ENCODE measurements at places on chromosomes 5 and 9.

GRCh38 chr5:178081571-178082243, 31.6 kb upstream of the N4BP3 start:
- no peak for DNase-seq

DNA sequence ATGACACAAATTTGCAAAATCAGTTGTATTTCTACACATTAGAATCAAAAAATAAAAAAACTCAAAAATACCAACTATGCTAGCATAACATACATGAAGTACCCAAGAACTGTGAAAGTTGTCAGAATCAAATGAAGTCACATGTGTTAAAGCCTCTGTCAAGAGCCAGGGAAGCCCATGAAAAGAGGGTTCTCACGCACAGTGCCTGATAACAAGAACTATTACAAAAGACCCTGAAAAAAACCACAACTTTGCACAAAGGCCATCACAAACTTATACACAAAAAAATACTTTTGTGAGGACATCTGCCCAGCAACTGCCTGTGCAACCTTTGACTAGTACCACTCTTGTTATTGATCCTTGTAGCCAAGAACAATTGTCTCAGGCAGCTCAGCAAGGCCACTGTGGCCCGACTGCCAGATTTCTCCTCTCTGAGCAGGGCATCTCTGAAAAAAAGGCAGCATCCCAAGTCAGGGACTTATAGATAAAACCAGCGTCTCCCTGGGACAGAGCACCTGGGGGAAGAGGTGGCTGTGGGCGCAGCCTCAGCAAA, 28.9 kb upstream of the HNRNPA0 start:
- no peak for DNase-seq

GRCh38 chr5:102713682-102714231, 41.3 kb upstream of the PAM start:
- DNase-seq = no peak

DNA sequence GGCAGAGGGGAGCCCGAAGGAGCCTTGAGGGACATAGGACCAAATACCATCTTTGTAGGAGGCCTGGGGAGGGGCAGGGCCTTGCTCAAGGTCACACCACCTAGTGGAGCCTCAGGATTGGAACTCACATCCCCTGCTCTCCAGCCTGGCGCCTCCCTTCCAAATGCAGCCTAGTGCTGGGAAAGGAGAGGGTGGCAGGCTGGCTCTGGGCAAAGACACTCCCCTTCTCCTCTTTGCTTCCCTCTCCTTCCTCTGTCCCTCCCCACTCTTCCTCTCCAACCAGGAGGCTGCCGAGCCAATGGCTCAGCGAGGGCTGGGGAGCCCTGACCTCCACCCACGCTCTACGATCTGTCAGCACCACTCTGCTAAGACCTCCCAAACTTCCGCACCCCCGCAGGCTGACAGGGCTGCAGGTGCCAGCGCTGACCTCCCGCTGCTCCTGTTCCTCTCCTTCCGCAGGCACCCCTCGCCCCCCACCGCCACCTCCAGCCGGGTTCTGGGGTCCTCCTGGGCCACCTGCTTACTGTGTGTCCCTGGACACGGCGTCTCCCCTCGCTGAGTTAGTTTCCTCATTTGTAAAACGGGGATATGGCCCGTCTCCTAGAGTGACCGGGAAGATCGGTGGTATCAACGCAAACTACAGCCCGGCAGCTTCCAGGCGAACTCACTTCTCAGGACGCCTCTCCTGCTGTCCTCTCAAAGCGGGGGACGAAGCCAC, 52.9 kb downstream of the C9orf50 start:
- DNase-seq = peak; percentile 65

DNA sequence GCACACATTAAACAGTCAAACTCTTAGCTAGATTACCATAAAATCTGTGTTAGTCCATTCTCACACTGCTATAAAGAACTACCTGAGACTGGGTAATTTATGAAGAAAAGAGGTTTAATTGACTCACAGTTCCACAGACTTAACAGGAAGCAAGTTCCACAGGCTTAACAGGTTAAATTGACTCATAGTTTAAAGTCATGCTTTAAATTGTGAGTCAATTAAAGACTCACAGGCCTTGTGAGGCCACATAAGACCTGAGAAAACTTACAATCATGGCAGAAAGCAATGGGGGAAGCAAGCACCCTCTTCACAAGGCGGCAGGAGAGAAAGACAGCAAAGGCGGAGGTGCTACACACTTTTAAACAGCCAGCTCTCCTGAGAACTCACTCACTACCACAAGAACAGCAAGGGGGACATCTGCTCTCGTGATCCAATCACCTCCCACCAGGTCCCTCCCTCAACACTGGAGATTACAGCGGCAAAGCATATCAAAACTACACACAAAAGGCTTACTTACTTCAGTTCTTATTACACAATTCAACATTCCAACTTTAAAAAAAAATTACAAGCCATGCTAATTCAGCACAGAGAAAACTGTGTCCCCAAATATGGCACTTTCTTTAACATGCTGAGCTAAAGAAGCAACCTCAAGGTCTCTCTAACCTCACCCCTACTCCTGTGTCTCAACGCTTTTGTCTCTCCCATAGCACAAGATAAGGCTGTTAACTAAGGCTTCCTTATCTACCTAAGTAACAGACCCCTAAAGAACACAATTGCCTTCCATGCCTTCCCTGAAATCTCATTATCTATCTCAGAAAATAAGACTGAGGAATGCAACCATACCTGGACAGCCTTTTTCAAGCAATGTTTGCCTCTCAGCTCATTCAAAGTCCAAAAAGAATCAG, 805.1 kb downstream of the NR2F1-AS1 start:
- DNase-seq = peak; percentile 33

DNA sequence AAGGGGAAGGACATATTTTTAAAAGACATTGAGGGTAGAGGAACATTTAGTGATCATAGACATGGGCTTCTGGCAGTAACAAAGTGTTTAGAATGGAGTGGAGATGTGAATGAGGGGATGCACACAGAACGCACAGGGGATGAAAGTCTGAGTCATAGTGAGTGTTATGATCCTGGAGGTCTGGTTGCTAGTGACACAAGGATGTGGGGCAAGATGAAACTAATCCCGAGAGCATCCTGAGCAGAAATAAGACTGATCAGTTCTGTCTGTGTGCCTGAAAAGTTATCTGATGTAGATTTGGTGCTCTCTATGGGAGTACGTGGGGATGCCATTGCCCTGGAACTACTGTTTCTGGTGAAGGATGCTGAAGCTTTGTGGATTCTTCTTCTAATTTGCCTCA, 141.1 kb downstream of the CHSY3 start:
- DNase-seq = no peak

DNA sequence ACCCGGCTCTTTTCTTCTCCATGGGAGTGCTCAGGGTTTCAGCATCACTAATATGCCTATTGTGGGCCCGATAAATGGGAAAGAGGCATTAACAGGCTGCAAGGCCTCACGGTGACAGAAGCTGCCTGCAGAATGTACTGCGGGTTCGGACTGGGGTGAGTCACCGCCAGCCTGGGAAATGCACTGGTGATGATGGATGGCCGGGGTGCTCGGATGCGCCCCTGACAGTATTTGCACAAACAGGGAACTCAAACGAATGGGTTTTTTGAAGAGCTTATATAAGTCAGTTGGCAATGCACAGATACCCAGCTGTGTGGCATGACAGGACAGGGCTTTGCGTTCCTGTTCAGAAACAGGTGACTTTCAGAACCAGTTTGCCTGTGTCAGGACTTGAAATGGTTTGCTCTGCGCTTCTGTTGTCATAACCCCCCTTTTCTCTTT, 42.0 kb upstream of the PITX1 start:
- DNase-seq = peak; percentile 3

DNA sequence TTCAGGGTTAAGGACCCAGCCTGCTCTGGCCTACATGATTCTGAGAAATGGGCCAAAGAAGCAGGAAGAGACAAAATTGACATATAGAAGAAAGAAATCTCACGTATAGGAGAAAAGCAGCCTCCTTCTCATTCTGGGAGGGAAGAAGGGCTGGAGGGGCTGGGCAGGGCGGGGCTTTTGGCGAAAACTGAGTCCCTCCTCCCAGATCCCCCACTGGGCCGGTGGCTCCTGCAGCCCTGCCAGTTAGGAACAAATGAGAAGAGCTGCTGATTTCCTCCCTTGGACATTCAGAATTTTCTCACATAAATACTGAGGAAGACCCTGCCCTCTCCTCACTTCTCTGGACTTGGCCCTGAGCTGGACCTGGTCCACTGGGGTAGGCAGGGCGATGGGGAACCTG, at the start of gene WNT8A:
Gene WNT8A (plus strand): TSS at position 332 of the 400 bp plus-strand sequence. CDS start 95 bp downstream, outside the sequence.
- no peak for DNase-seq

GRCh38 chr5:175489693-175490443, 11.5 kb downstream of the SFXN1 start:
- no peak for DNase-seq

DNA sequence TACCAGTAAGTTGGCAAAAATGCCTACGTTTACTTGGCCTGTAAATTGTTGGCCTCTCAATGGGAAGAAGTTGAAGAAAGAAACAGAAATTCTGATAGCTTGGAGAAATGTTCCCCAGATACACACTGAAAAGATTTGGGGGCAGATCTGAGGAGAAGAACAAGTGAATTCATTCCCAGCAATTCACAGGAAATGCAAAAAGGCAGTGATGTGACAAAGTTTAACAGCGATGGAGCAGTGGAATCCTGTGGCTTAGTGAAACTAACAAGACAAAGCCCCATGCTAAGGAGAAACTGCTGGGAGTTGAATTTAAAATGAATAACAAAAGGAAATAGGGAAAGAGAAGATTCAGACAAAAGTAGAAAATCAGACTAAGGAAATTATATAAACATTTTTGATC, 213.2 kb upstream of the EDIL3 start:
- DNase-seq = no peak

DNA sequence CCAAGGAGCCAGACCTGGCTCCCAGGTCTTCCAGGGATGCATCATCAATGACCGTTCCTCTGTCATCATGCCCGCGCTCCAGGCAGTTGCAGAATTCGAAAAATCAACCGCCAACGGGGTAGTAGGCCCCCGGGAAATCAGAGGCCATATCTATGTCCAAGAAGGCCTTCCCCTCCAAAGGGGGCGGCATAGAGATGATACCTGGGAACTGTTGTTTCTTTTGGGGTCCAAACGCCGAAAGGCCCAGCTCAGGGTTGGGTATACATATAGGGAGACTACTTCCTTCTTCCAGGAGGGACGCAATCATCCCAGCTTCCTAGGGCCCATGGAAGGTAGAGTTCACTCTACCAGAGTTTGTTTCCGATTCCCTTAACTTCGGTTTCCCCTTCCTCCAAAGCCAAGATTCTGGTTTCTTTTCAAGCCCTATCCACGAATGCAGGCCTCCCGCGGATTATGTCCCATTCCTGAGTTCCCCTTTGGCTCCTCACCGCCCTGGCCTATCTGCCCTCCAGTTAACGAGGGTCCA, 754 bp downstream of the DCAF12 start:
- DNase-seq = peak; percentile 19

Measured in astrocyte of the spinal cord (primary cell).